Pulmonary artery endothelial cell (primary cell): ENCODE measurements at places on chromosomes 5 and 9. TPM values are rescaled to one million over a fixed set of nuclear protein-coding genes. Genes with fewer than 3 reads are reported as not detected.
A peak's percentile ranks its signal among the peaks of the same experiment; 100 is the strongest.

The PPP3R2 gene
- not detected in 2 replicates for total RNA-seq

The SLCO4C1 gene
- total RNA-seq, result not detected in 2 replicates

- DNase-seq, result no peak
Observed at GRCh38 chr9:89949111-89949510, 344.3 kb downstream of the GADD45G start.

GRCh38 chr5:157502143-157502647 lies 42.2 kb downstream of the NIPAL4 start:
- no peak for DNase-seq

DNA sequence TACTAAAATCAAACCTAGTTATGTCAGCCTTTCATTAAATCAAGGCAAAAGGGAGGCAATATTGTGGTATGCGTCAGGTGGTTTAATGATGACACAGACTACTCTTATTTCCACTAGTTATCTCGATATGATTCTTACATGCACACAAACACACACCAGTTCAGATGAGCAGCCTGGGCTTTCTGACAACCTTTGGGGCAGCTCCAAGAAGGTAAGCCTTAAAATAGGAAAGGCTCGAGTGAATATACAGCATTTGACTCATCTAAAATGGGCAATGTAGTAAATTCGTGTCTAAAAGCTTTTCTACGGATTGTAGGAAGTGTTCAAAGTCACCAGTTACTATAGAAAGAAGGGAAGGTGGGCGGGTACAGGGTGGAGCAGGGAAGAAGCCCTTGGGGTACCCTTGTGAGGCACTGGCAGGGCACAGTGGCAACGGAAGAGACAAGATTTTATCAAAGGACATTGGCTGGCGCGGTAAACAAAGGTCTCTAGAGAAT lies 1.9 kb downstream of the ANKH start:
- no peak for DNase-seq

GRCh38 chr5:150398722-150399523 lies 13.8 kb downstream of the CD74 start:
- DNase-seq, result no peak

DNA sequence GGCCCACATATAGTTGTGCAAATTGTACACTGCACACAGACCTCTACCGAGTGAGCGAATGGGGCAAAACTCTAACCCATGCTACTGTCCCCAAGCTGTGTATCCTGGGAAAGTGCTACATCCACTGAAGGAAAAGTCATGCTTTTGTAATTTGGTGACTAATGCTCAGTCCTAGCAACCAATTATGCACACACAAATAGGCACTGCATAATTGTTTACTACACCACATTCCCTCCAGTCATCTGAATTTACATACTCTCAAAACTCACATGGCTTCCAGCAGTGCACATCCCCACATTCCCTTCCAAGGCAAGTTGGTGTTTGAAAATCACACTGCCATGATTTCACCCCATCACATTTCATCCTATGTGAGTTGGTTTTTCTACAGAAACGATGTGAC lies 125.9 kb upstream of the OSMR start:
- DNase-seq, result no peak

- no peak for DNase-seq
Observed at GRCh38 chr5:40356248-40356647, 323.5 kb upstream of the PTGER4 start.

- DNase-seq, result peak; percentile 33
Observed at GRCh38 chr5:114361724-114362196, at the start of gene KCNN2. Gene KCNN2, plus strand, starts transcription at chr5:114362070. Its CDS starts 70 bp downstream, at chr5:114362140.
